ENCODE measurements at places on chromosomes 4 and X. TPM values are rescaled to one million over a fixed set of nuclear protein-coding genes. Genes with fewer than 3 reads are reported as not detected.

CT47B1 gene
- not detected for total RNA-seq

AFM gene
- total RNA-seq: not detected

ADH4 gene
- not detected for total RNA-seq

FABP2 gene
- not detected for total RNA-seq

SLC6A8 gene
- total RNA-seq: 7.8 TPM

DDX53 gene
- not detected for total RNA-seq

FAT4 gene
- total RNA-seq: 14.9 TPM

NAP1L5 gene
- total RNA-seq: 5.8 TPM

RAB9B gene
- total RNA-seq: 1.1 TPM

RNF212 gene
- total RNA-seq: 0.09 TPM

SPANXN2 gene
- not detected for total RNA-seq

CLDN2 gene
- total RNA-seq: not detected

VSIG4 gene
- not detected for total RNA-seq
